ENCODE measurements at places on chromosomes 4 and X. TPM values are rescaled to one million over a fixed set of nuclear protein-coding genes. Genes with fewer than 3 reads are reported as not detected.

The NUDT10 gene
- polyA plus RNA-seq = 0.15 TPM

DNA sequence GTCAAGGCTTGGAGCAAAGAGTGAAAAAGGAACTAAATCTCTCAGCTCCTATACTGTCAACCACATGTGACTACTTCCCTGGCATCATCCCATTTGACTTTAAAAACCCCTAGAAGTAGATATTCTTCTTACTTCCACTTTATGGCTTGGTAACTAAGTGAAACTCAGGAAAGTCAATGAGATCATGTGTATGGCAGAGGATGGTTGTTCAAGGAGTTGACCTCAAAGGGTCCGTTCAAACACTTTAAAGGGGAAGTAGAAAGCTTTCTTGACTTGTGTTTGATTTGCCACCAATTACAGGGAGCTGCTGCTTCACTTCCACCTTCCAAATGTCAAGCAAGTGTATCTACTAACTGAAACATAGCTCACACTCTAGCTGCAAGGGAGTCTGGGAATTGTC, 187.2 kb downstream of the RAB28 start:
- no peak for DNase-seq

The SLC26A1 gene
- polyA plus RNA-seq = 0.09 TPM

The TMEM128 gene
- 23.1 TPM for polyA plus RNA-seq

GRCh38 chrX:129347291-129347690, 176.0 kb downstream of the SMARCA1 start:
- DNase-seq = no peak

The PLXNB3 gene
- polyA plus RNA-seq = 4.7 TPM

DNA sequence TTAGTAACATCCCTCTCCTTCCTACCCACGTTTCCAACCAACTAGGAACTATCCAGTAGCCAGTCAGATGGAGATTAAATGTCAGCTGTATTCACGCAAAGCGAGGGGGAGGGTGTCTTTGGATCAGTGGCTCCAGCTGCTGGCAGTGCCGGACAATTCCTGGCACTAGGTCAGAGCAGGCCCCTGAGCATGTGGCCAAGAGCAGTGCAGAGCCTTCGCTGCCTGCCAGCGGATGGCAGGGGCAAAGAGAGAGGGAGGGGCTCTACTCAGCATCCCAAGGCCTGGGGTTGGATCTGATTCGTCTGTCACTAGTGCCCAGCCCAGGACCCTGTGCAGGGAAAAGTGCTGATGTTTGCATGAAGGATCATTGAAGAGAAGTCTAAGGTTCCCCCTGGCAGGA, 28.7 kb upstream of the JAKMIP1 start:
- no peak for DNase-seq

The UNC5C gene
- polyA plus RNA-seq = not detected

Measured in BJ (cell line).